ENCODE measurements at places on chromosomes 3 and 15. TPM values are rescaled to one million over a fixed set of nuclear protein-coding genes. Genes with fewer than 3 reads are reported as not detected.
A peak's percentile ranks its signal among the peaks of the same experiment; 100 is the strongest.

CCDC33 gene
- total RNA-seq: not detected

DNA sequence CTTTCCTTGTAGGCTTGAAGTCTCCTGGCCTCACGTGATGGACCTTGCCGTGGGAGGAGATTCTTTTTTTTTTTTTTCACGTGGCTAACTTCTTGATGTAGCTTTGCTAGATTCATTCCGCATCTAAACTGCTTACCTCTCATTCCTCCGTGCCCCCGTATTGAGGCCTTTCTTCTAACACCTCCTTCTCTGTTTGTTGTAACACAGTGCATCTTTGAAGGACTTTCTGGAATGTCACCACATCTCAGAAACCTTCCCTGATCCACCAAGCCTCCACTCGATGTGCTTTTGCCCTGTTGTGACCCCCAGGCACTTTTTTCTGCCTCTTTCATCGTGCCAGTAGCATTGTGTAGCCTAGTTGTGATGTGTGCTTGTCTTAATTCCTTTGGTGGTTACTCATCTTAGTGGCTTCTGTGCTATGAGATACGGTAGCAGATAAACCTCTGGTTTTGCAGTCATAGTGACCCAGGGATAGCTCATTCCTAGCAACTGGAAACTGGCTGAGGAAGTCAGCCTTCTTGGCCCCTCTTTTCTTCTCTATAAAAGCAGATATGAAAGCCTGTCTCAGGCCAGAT is 1.6 kb upstream of the BNC1 start:
- peaks cover 29% of the 10 kb centered on the region for H3K27me3 ChIP-seq
- no peak overlapping the region for H3K4me3 ChIP-seq
- no peaks in the 10 kb centered on the region for H3K36me3 ChIP-seq
- no peak for DNase-seq
- H3K27ac ChIP-seq: no peak overlapping the region
- H3K4me1 ChIP-seq: peaks cover 15% of the 10 kb centered on the region

GRCh38 chr3:47849699-47850563 is 47.0 kb downstream of the DHX30 start:
- no peaks in the 10 kb centered on the region for H3K4me1 ChIP-seq
- peaks cover 15% of the 10 kb centered on the region for H3K36me3 ChIP-seq

GRCh38 chr15:101248274-101248673 is 3.6 kb downstream of the CHSY1 start:
- DNase-seq: no peak
- H3K27ac ChIP-seq: no peak overlapping the region
- H3K4me3 ChIP-seq: no peak overlapping the region
- H3K36me3 ChIP-seq: no peaks in the 10 kb centered on the region
- no peaks in the 10 kb centered on the region for H3K27me3 ChIP-seq

DNA sequence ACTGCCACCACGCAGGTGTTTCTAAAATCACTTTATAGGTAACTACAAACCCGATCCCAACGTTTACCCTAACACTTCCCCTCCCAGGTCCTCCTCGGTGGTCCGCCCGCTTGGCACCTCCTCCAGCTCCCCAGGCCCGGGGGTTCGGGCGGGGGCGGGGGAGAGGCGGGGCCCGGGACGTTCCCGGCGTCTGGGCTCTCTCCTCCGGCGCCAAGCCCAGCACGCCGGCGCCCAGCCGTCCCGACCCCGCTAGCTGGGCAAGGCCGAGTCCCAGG is 562 bp downstream of the CGGBP1 start:
- H3K4me1 ChIP-seq: peaks cover 32% of the 10 kb centered on the region
- H3K36me3 ChIP-seq: peaks cover 11% of the 10 kb centered on the region
- DNase-seq: no peak
- H3K27ac ChIP-seq: peak overlapping the region; percentile 92
- H3K4me3 ChIP-seq: peak overlapping the region; percentile 89
- no peaks in the 10 kb centered on the region for H3K27me3 ChIP-seq

DNA sequence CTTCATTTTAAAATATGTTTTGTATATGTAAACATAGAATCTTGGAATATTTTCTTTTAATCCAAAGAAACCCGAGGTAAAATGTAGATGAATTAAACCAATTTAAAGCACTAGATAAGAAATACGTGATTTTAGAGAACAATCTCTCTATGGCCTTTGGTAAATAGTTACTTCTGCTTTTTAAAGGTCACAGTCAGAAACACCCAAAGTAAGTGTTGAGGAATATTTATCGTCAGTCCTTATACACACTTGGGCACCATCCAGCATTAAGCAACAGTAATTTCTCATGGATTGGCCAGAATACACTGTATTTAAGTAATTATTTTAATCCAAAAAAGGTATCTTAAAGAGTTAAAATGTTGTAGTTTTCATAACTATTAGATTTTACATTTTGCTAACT is 713.2 kb downstream of the NLGN1 start:
- H3K4me1 ChIP-seq: no peaks in the 10 kb centered on the region
- H3K27me3 ChIP-seq: no peaks in the 10 kb centered on the region
- no peak overlapping the region for H3K4me3 ChIP-seq
- no peak for DNase-seq
- H3K36me3 ChIP-seq: no peaks in the 10 kb centered on the region
- no peak overlapping the region for H3K27ac ChIP-seq

DNA sequence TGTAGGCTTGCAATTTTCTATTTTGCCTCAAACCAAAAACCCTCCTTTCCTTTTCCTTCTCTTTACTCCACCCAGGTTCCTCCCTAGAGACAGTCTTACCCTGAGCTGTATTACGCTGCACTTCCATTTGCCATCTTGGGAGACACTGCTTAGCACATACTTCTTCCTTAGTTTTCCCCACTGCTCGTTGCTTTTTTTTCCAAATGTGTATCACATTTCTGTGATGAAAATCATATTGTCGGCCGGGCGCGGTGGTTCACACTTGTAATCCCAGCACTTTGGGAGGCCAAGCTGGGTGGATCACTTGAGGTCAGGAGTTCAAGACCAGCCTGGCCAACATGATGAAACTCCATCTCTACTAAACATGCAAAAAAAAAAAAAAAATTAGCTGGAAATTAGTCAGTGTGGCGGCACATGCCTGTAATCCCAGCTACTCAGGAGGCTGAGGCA is 29.5 kb downstream of the POPDC2 start:
- H3K27ac ChIP-seq: no peak overlapping the region
- DNase-seq: no peak

DNA sequence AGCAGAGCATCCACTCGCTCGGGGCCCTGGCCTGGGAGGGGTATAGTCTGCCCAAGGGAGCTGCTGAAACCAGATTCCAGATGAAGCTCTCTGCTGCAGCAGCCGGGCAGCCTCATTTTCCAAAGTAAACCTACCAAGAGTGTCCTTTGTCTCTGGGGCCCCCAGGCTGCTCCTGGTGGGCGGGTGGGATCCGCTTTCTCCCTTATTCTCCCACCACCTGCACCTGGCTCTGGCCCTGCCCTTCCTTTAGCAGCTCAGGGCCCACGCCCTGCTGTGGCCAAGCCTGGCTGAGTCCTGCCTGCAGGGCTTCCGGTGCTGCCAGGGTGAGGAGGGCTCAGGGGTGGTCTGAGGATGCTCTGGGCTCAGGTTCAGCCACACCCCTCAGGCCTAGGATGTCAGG is 13.0 kb downstream of the SCN5A start:
- no peaks in the 10 kb centered on the region for H3K36me3 ChIP-seq
- no peak for DNase-seq
- H3K27ac ChIP-seq: no peak overlapping the region
- no peaks in the 10 kb centered on the region for H3K27me3 ChIP-seq

DNA sequence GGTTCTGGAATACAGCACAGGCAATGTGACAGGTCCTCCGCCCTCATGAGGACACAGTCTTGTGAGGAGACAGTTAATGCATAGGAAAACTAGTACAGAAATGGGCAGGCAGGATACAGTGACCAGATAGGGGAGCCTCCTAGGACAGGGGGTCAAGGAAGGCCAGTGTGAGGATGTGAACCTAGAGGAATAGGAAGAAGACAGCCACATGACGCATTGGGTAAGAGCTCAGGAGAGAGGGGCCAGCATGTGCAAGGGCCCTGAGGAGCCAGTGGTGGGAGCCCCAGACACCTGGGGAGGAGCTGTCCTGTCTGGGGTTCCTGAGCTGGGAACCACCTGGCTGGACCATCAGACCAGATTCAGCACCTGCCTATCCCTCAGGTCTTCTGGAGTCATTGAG is 15.6 kb downstream of the IRAK2 start:
- H3K36me3 ChIP-seq: peaks cover 2% of the 10 kb centered on the region
- no peaks in the 10 kb centered on the region for H3K4me1 ChIP-seq
- no peak overlapping the region for H3K4me3 ChIP-seq
- no peak for DNase-seq
- no peaks in the 10 kb centered on the region for H3K27me3 ChIP-seq

DNA sequence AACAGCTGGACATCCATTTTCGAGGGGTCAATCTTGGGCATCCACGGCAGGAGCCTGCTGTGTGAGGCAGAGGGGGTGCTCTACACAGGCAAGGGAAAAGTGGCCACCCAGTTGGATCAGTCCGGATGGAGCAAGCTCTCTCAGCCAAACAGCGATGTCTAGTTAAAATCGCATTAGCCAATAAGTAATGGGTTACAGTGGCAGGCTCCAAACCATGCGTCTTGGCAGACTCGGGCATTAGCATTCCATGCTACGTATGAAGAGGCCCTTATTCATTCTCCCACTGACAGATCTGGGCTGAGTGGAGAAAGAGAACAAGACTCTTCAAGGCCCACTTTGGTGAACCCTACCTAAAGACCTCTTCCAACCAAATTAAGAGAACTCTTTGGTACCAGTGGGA is 49.3 kb downstream of the CCNB2 start:
- no peaks in the 10 kb centered on the region for H3K4me1 ChIP-seq
- H3K4me3 ChIP-seq: no peak overlapping the region
- no peak for DNase-seq

SYNPR gene
- total RNA-seq: not detected

RTP1 gene
- total RNA-seq: not detected

PLSCR5 gene
- not detected for total RNA-seq

DNA sequence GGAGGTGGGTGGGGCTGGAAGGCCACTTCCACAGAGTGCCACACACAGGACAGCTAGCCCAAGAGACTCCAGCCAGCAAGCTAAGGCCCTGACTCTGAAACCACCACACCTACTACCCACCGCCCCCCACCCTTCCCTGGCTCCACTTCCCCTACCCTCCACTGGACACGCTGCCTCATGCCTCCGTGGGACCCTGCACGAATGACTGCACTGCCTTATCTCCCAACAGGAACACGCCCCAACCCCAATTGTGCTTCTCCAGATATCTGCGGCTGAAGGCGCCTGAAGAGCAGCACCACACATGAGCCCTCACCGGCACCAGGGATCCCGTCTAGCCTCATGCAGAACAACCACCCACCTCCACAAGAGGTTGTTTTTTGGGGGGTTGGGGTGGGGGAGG is 2.7 kb downstream of the LINGO1 start:
- DNase-seq: no peak
- H3K36me3 ChIP-seq: no peaks in the 10 kb centered on the region
- peaks cover 29% of the 10 kb centered on the region for H3K4me1 ChIP-seq
- H3K4me3 ChIP-seq: no peak overlapping the region
- no peaks in the 10 kb centered on the region for H3K27me3 ChIP-seq

ROBO2 gene
- total RNA-seq: 3.0 TPM

FBXL22 gene
- not detected for total RNA-seq

HHLA2 gene
- not detected for total RNA-seq

DNA sequence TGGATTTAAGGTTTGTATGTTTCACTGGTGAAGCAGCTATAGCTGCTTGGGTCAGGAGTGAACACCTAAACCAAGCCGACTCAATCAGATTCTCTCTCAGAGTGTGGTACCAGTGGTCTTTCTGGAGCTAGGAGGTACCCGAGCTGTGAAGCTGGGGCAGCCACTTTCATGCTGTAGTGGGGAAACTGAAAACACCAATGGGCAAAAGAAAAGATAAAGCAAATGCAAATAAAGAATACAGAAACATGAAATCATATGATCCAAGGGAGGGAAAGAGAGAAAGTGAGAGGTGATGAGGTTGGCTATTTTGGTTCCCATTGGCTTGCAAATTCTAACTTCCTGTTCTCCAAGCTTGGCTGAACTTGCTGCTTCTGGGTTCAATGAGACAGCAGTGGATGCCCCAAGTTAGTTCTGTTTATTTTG is 212.3 kb upstream of the CFAP20DC start:
- no peak overlapping the region for H3K27ac ChIP-seq
- H3K36me3 ChIP-seq: no peaks in the 10 kb centered on the region
- H3K27me3 ChIP-seq: no peaks in the 10 kb centered on the region
- DNase-seq: no peak

LSMEM2 gene
- total RNA-seq: not detected

- H3K27me3 ChIP-seq: no peaks in the 10 kb centered on the region
- H3K4me3 ChIP-seq: no peak overlapping the region
- no peak overlapping the region for H3K27ac ChIP-seq
- H3K36me3 ChIP-seq: no peaks in the 10 kb centered on the region
- no peaks in the 10 kb centered on the region for H3K4me1 ChIP-seq
Measured at GRCh38 chr3:136050250-136050649, 84.7 kb downstream of the PPP2R3A start.

C3orf22 gene
- not detected for total RNA-seq

- no peak overlapping the region for H3K4me3 ChIP-seq
- H3K27me3 ChIP-seq: no peaks in the 10 kb centered on the region
Measured at GRCh38 chr3:30495172-30496065, 111.0 kb upstream of the TGFBR2 start.

MOBP gene
- total RNA-seq: not detected

FOXL2NB gene
- 0.26 TPM for total RNA-seq

CLSTN2 gene
- 14.8 TPM for total RNA-seq

DNA sequence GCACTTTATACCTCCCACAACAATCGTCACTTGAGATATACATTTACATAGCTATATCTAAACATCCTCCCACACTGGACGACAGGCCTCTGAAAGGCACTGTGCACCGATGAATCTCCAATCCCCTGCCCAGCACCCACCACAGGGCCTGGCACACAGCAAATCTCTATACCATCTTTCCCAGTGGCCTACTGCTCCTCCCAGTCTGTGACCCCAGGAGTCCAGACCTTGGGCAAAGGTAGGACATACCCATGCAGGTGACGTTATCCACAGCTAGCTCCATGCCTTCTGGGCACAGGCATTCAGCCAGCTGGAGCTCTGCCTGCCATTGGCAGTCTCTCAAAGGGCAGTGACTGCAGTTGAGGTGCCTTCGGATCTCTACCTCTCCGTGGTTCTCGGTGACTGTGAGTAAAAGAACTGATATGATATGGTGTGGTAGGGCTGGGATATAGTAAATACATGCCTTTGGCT is 5.8 kb downstream of the LTK start:
- no peaks in the 10 kb centered on the region for H3K36me3 ChIP-seq
- peaks cover 28% of the 10 kb centered on the region for H3K4me1 ChIP-seq
- peak; percentile 95 for DNase-seq
- H3K27ac ChIP-seq: peak overlapping the region; percentile 55
- no peaks in the 10 kb centered on the region for H3K27me3 ChIP-seq

GRCh38 chr15:69951898-69952555 is 145.7 kb downstream of the TLE3 start:
- H3K4me3 ChIP-seq: no peak overlapping the region
- no peaks in the 10 kb centered on the region for H3K27me3 ChIP-seq
- H3K36me3 ChIP-seq: no peaks in the 10 kb centered on the region
- DNase-seq: no peak
- no peak overlapping the region for H3K27ac ChIP-seq

GRCh38 chr3:18216996-18217395 is 208.1 kb downstream of the SATB1 start:
- no peaks in the 10 kb centered on the region for H3K4me1 ChIP-seq
- H3K27ac ChIP-seq: no peak overlapping the region
- no peaks in the 10 kb centered on the region for H3K27me3 ChIP-seq
- no peaks in the 10 kb centered on the region for H3K36me3 ChIP-seq
- no peak for DNase-seq

TUSC2 gene
- 31.6 TPM for total RNA-seq

ARHGEF26 gene
- 16.9 TPM for total RNA-seq

TP63 gene
- not detected for total RNA-seq

GRCh38 chr3:39524107-39524506 is 56.6 kb downstream of the MOBP start:
- DNase-seq: no peak
- no peak overlapping the region for H3K27ac ChIP-seq
- no peaks in the 10 kb centered on the region for H3K27me3 ChIP-seq
- no peaks in the 10 kb centered on the region for H3K4me1 ChIP-seq

All from body of pancreas (tissue), 4 donors.